ENCODE measurements at places on chromosomes 11 and 22.

DNA sequence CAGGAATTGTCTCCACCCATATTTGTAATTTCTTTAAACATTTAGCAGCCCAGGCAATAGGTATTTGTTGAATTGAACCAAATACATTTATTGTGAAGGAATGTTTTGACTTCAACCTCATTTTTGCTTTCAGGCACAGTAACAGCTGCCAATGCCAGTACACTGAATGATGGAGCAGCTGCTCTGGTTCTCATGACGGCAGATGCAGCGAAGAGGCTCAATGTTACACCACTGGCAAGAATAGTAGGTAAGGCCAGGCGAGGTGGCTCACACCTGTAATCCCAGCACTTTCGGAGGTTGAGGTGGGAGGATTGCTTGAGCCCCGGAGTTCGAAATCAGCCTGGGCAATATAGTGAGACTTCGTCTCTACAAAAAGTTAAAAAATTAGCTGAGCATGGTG lies 20.9 kb downstream of the ACAT1 start:
- DNase-seq: no peak

DNA sequence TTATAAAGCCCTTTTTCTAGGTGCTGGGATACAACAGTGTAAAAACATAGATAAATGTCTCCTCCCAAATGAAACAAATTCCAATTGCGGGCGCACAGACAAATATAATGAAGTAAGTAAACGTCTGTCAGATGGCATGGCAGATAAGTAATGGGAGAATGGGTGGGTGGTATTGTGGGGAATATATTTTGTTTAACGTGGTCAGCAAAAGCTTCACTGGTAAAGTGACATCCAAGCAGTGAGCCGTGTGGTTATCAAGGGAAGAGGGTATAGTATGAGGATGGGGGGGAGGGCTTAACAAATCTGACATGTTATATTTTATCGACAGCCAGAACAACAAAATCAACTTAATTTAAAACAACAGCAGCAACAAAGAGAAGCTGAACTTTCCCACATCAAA lies 1.2 kb downstream of the SVIP start:
- DNase-seq: no peak

GRCh38 chr22:20980938-20981722 lies 967 bp upstream of the LZTR1 start:
- no peak for DNase-seq

- no peak for DNase-seq
Measured at GRCh38 chr11:32940865-32941264, 48.3 kb downstream of the QSER1 start.

- no peak for DNase-seq
Measured at GRCh38 chr22:49481659-49482399, 345.8 kb downstream of the BRD1 start.

- no peak for DNase-seq
Measured at GRCh38 chr11:82738091-82738490, 4.4 kb upstream of the FAM181B start.

- no peak for DNase-seq
Measured at GRCh38 chr11:464316-464715, 14.2 kb downstream of the PTDSS2 start.

GRCh38 chr11:47171061-47171838 lies 5.4 kb downstream of the ARFGAP2 start:
- no peak for DNase-seq

DNA sequence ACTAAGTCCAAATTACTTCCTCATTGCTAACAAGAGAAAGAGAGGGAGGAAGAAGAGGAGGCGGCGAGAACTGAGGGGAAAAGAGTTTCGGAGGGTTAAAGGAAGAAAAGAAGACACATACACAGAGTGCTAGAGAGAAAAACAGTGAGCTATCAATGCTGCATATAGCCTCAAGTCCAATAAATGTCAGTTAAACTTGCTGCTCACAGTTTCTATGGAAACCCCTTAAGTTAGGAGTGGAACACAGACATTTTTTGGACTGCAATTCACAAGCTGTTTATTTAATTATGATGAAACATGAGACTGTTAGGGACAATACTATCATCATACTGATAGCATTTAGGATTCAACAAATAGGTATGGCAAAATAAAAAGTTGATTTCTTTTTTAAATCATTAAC lies 1320.4 kb downstream of the LRRC4C start:
- no peak for DNase-seq

- DNase-seq: no peak
Measured at GRCh38 chr11:63289658-63290057, 46.3 kb upstream of the SLC22A25 start.

- DNase-seq: no peak
Measured at GRCh38 chr11:125890447-125891100, 3.1 kb downstream of the HYLS1 start.

GRCh38 chr22:39303358-39303757 lies 16.1 kb downstream of the RPL3 start:
- no peak for DNase-seq

DNA sequence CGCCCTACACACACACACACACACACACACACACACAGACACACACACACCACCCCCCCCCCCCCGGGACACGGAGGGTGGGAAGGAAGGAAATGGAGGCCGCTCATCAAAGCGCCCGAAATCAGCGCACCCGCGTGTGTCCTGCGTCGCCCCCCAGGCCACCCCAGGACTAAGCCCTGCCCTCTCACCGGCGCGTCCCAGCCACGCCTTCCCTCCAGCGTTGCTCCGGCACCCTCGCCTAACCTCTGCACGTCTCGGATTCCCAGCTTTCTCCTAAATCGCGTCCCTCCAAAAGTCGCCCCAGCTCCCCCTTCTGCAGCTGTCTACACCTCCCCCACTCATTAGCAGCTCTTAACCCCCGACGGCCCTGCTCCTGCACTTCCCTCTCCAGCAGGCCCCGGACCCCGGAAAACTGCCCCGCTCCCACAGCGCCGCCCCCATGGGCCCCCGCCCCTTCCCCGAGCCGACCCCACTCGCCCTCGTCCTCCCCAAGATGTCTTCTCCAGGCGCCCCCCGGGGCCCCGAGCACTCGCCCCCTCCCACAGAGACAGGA lies 557 bp downstream of the PACSIN2 start:
- peak; percentile 29 for DNase-seq

DNA sequence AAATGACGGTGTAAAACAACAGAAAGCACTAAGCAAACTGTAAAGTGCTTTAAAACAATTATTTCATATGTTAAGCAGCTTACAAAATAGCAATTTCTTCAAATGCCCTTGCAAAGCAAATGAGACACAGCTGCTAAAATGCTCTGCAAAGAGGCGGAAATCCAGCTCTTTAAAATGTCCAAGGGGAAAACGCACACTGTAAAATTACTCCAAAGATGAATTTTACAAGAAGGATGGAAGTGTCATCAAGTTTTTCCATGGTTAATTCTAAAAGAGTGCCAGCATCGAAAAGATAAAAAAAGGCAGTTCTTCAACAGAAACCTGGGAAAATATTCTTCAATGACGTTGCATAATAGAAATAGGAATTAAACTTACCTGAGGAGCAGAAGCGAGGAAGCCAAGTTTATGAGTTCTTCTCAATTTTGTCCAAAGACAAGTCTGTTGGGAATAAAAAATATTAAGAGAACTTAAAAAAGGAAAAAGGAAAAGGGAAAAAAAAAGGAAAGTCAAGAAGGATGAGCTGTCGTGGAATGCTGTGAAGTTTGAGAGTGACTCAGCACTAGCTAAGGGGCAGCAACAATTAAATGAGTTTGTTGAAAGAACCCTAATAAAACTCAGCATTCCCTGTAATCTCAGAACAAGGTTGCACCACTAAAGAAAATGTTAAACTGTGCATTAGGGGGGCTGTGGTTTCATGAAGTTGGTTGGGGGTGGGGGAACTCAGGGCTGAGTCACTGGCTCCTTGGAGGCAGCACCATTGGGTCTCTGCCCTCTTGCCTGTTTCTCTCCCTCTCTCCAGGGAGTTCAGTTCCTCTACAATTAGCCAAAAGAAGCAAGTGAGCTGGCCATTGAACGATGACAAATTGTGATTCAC lies 64.2 kb upstream of the BLID start:
- DNase-seq: no peak

GRCh38 chr11:58316142-58316541 lies 42.7 kb downstream of the OR5B17 start:
- DNase-seq: no peak

DNA sequence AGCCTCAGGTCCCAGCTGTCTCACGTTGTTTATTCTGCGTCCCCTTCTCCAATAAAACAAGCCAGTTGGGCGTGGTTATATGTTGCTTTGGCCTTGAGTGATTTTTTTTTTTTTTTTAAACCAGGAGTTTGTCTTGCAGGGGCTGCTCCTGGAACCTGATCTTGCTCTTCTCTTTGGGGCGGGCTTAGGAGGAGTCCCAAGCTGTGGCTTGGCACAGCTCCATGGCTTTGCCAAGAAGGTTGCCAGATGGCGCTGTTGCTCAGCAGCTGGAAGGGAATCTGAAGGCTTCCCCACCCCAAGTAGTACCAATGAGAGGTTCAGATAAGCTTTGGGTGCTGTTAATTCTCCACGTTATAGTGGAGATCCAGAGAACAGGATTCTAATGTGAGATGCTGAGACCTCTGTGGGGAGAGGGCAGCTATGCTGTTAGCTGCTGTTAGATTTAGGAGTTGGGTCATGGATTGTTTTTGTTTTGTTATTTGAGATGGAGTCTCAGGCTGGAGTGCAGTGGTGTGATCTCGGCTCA lies 2.0 kb upstream of the FERMT3 start:
- peak; percentile 94 for DNase-seq

GRCh38 chr22:34879001-34879400 lies 187.0 kb upstream of the ISX start:
- DNase-seq: no peak

- no peak for DNase-seq
Measured at GRCh38 chr11:71505781-71506180, 21.3 kb upstream of the KRTAP5-7 start.

DNA sequence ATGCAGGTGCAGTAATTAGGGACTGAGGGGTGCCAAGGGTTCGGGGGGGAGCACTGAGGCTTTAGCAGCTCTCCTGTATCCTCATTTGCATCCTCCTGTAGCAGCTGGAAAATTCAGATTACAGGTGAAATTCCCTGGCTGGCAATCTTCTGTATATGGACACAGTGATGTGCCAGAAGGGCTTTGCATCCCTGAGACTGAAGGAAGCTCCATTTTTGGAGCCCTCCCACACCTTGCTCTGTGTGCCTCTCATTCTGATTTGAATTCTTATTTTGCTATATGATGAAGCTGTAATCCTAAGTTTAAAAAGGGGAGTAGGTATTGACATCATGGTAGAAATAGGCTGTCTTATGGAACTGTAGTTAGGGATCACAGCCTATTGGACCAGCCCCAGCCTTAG lies 46.6 kb downstream of the SCN3B start:
- DNase-seq: no peak

- DNase-seq: no peak
Measured at GRCh38 chr11:106957030-106957482, 61.2 kb downstream of the GUCY1A2 start.

DNA sequence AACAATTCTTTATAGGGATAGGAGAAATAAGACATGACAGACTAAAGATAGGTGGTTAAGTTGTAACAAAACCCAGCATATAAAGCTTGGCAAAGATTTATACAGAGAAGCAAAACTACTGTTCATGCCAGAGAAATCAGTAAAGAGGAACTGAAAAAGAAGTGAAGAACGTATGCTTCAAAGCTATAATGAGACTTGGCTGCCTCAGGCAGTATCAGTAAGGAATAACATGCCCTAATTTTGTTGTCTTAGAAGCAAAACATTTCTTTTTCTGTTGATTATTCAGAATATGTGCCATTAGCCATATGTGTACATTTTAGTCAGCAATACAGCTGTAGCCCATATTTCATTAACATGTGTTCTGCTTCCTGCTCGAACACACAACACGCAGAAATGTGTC lies 403.2 kb downstream of the NELL1 start:
- no peak for DNase-seq

DNA sequence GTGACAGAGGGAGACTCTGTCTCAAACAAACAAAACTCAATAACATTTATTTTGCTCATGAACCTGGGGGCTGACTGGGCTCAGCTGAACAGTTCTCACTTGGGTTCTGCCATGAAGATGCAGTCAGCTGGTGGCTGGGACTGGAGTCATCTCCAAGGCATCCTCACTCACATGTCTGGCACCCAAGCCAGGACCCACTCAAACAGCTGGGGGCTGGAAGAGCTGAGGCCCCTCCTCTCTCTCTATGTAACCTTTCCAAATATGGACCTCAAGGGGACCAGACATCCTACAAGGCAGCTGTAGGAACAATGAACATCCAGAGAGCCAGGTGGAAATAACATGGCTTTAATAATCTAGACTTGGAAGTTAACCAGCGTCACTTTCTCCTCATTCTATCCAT lies 16.8 kb downstream of the HSPA8 start:
- DNase-seq: no peak

GRCh38 chr11:3035333-3035732 lies 21.9 kb downstream of the CARS1 start:
- no peak for DNase-seq

GRCh38 chr11:11044137-11044855 lies 186.4 kb upstream of the ZBED5 start:
- DNase-seq: no peak

DNA sequence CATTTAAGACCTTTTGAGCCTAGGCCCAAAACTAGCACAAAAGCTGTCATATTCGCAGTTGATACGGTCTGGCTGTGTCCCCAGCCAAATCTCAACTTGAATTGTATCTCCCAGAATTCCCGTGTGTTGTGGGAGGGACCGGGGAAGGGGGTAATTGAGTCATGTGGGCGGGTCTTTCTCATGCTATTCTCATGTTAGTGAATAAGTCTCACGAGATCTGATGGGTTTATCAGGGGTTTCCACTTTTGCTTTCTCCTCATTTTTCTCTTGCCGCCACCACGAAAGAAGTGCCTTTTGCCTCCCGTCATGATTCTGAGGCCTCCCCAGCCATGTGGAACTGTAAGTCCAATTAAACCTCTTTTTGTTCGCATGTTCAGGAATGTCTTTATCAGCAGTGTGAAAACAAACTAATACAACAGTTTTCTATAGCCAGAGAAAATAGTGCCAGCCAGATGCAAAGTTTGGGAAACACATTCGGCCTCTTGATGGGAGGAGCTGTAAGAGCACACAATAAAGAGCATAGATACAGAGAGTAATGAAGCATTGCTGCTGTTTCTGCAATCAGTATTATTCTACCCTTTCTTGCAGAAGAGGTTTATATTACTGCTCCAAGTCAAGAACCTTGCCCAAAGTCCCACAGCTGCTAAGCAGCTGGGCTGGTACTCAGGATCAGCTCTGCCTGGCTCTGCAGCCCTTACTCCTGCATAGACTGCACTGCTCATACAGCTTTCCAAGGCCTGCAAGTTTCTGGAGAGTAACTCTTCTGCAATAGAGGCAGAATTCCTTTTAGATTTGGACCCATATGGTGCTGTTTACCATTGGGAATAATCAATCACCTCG lies 2.0 kb upstream of the ZNF195 start:
- DNase-seq: no peak

- no peak for DNase-seq
Measured at GRCh38 chr11:124499711-124500110, 43.7 kb downstream of the OR8B12 start.

DNA sequence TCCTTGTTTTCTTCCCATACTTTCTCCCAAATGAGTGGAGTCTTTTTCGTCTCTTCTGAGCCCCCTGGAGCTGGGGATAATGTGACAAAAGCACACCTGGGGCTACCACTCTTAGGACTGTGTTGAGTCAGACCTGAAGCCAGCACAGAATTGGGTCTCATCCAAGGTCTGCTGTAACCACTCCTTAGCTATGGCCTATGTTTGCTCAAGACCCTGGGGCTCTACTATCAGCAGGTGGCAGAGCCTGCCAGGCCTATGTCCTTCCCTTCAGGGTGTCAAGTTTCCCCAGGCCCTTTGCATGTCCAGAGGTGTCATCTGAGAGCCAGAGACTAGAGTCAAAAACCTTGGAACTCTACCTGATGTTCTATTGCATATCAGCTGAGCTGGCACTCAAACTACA lies 335.7 kb downstream of the DDX10 start:
- DNase-seq: no peak

Measured in prostate gland (tissue), 2 donors.